Motor neuron (in vitro differentiated cells): ENCODE measurements at places on chromosomes 12 and 14.

DNA sequence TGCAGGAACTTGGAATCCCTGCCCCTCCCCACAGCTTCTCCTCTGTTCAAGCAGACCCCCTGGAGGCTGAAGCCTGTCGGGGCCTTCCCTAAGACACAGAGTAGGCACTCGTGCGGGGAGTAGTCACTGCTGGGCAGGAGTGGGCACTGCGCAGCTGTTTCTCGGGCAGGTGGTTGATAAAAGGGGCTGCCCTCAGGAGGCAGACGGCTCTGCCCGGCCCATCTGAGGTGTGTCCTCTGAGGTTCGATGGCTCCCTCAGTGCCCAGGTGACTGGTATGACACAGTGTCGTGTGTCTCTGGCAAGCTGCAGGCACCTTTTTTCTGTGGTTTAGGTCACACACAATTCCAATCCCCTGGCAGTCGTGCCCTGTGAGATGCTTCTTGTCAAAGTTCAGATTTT is 10.1 kb downstream of the GALNT16 start:
- no peak for ATAC-seq

GRCh38 chr12:45720069-45720468 is 9.4 kb upstream of the ARID2 start:
- no peak for ATAC-seq

DNA sequence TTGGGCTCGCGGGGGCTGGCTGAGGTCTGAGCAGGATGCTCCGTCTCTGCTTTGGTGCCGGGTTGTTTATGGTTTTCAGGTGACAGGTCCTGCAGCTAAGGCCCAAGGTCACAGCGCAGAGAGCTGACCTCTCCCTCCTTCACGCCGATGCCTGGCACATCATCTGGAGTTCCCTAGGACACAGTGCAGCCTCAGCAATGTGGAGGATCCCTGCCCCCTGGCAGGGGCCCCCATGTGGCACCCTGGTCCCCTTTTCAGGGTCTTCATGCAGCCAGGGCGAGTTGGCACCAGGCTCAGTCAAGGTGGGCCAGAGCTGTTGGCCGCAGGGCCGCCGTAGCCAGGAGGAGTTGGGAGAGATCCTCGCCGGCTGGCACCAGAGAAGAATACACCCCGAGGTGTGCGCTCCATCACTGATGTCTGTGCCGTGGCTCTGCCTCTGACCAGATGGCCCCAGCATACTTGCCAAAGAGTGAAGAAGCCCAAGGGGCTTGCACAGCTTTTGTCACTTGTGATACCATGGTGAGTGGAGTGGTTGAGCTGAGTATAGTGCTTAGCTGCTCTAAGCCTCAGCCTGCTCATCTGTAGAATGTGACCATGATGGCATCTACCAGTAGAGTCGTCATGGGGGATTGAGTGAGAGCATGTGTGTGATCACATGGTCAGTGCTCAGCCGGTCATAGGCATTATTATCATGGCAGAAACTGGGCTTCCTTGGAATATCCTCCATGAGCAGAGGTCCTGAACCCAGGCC is 11.0 kb downstream of the TPCN1 start:
- no peak for ATAC-seq

- ATAC-seq = peak; percentile 43
These were observed at the start of gene STRN3 for GRCh38 chr14:31026077-31026449. STRN3 (minus strand) TSS chr14:31026379; CDS start chr14:31026185, 194 bp downstream.

- ATAC-seq = no peak
These were observed 30.5 kb downstream of the PRKD1 start for GRCh38 chr14:29897181-29897580.

GRCh38 chr12:13530966-13531365 is 334.4 kb downstream of the EMP1 start:
- no peak for ATAC-seq

GRCh38 chr14:86357119-86357518 is 827.2 kb downstream of the FLRT2 start:
- no peak for ATAC-seq

DNA sequence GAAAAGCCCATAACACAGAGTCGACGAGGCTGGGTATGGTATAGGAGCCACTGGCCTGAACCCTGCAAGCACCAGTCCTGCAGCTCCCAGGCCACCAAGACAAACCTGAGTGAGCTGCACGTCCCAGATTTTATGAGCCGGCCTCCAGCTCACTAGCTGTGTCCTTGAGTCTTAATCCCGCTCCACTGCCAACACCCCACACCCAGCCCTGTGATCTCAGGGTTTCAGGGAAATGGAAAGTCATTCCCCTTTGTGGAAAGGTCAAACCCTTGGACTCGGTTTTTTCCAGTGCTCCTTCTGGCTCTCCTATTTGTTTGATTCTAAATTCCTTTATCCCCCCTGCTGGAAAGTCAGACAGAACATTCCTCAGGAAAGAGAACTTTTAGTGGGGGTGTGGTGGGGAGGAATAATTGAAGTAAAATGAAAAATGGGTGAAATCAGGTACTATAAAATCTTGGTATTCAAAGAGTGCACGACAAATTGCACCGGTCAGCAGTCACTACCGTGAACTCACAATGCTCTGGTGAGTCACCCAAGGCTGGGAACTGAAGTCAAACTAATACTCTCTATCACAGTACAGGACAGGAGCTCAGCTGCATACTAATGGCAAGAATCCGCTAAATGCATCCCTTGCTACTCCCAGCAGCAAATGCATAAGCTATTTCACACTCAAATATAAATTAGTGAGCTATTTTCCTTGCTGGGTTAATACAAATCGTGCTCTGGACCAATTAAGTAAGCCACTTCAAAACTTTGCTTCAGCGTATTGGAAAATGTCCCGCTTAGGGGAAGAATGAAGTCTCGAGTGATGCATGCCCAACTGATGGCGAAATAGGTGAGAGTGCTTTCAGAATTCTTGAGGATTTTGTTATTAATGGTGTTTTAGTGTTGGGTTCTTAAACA is 9.0 kb downstream of the PITPNM2 start:
- ATAC-seq = peak; percentile 91

GRCh38 chr12:4556735-4557530 is 5.1 kb upstream of the DYRK4 start:
- ATAC-seq = no peak

- no peak for ATAC-seq
These were observed 217.3 kb downstream of the PPM1H start for GRCh38 chr12:62717643-62718042.

- ATAC-seq = no peak
These were observed 2.4 kb upstream of the KIF26A start for GRCh38 chr14:104135904-104136471.

GRCh38 chr12:95887311-95887710 is 28.6 kb downstream of the SNRPF start:
- ATAC-seq = no peak

DNA sequence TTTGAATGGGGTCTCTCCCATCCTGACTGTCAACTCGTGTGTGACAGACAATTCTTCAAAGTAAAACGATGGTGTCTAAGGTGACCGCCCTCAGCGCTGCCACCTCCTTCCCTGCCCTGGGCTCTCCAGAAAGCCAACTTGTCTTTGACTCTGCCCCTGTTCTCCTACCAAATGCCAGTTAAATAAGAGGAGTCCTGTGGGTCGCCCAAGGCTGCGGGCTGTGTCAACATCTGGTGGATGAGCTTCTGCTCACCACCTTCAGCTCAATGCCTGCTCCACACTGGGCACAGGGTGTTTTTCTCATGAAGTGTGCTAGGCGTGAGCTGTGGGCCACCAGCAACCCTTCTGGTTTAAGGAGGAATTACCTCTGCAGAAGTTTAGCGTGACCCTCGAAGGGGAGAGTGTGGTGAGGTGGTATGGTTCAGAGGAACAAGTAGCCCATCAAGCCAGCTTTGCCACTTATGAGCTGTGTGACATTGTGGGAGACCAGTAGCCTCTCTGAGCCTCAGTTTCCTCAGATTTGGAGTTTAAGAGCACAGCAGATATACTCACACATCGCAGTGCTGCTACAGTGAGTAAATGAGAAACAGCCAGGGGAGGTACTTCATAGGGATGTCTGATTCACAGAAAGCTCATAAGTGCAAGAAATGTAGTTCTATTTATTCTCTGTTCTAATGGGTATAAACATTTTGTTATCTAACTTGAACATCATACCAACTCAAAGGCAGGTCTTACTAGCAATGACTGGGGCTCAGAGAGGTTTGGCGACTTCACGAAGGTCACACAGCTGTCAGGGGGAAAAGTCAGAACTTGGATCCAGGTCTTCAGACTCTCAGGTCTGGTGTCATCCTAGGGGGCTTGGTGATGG is 12.1 kb downstream of the SERPINA1 start:
- no peak for ATAC-seq

DNA sequence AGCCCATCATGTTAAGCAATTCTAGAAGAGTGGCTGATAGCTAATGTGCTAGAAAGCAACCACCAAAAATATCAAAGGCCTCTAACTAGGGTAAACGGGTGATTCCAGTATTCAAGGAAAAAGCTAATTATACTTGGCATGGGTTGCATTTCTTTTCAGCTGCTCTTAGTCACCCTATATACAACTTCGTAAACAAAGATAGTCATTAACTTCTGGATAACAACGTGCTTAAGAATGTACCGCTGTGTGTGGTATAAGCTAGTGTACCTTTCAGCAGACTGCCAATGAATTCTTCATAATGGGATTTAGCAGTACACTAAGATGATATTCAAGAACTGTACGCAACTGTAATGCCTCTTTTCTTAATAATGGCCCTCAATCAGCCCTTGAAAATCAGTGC is 42.2 kb upstream of the SLC6A13 start:
- ATAC-seq = no peak

GRCh38 chr14:95267306-95267705 is 52.4 kb downstream of the CLMN start:
- ATAC-seq = no peak

GRCh38 chr14:92579244-92579936 is 65.8 kb downstream of the RIN3 start:
- ATAC-seq = no peak

GRCh38 chr12:62910549-62911169 is 24.3 kb downstream of the PPM1H start:
- ATAC-seq = no peak

- no peak for ATAC-seq
These were observed 361.9 kb downstream of the ADGRD1 start for GRCh38 chr12:131315601-131316000.

DNA sequence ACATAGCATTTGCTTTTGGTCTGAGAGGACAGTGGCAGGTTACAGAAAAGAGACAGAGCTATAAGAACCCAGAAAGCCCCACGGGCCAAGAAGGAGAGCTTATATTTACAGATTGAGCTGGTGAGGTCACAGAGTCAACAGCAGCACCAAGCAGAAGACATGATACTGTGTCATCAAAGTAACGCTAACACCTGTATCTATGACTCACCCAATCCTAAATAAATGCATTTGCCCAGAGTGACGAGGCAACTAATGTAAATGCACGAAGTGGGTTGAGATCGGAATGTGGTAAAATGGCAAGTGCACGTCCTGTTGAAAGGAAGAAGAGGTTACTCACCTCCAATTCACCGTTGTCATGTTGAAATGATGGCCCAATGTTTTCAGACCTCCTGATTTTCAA is 6.7 kb upstream of the CD163L1 start:
- ATAC-seq = no peak

- ATAC-seq = no peak
These were observed 307.6 kb upstream of the FLRT2 start for GRCh38 chr14:85222341-85222740.

DNA sequence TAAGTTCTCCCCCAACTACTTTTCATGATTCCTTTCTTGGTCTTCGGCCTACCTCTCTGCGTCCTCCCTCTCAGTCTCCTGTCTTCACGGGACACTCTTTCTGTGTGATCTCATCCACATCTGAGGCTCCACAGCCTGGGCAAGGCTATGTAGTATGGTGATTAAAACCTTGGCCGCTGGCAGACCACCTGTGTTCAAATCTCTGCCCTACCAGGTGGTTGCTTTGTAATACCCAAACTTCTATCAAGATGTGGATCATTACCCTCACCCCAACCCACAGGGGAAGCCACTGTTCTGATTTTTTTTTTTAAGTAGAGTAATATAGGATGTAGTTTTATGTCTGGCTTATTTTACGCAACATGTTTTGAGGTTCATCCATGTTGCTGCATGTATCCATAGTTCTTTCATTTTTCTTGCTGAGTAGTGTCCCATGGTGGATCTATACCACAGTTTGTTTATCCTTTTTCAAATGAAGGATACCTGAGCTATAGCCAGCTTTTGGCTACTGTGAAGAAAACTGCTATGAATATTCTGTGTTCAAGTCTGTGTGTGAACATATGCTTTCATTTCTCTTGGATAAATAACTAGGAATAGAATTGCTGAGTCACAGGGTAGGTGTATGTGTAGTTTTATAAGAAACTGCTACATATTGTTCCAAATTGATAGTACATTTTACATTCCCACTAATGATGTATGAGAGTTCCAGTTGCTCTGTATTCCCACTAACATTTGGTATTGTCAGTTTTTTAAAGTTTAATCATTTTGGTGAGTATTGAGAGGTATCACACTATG is 8.3 kb upstream of the STAT6 start:
- ATAC-seq = no peak

- ATAC-seq = no peak
These were observed 11.8 kb downstream of the HNRNPC start for GRCh38 chr14:21257394-21257909.

DNA sequence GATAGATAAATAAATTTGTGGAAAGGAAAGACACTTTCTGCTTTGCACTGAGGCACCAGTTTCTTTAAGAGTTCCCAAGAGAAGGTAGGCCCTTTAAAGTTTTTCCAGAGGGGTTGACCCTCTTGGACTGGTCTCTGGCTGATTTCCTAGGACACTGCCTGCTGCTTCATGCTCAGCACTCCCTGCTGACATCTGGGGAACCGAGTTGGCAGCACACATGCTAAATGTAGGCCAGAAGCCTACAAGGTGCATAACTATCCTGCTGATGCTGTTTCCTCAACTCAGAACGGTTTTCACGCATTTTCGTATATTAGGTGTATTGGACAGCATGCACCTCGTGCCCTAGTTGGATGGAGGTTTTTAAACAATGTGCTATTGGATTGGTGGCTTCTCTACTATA is 887.2 kb upstream of the SEL1L start:
- no peak for ATAC-seq

- no peak for ATAC-seq
These were observed 43.5 kb downstream of the DPF3 start for GRCh38 chr14:72850360-72850759.
